Activated CD8-positive, alpha-beta memory T cell treated with anti-CD3 and anti-CD28 coated beads for 48 hours (primary cell): ENCODE measurements at places on chromosomes 2 and 18.

DNA sequence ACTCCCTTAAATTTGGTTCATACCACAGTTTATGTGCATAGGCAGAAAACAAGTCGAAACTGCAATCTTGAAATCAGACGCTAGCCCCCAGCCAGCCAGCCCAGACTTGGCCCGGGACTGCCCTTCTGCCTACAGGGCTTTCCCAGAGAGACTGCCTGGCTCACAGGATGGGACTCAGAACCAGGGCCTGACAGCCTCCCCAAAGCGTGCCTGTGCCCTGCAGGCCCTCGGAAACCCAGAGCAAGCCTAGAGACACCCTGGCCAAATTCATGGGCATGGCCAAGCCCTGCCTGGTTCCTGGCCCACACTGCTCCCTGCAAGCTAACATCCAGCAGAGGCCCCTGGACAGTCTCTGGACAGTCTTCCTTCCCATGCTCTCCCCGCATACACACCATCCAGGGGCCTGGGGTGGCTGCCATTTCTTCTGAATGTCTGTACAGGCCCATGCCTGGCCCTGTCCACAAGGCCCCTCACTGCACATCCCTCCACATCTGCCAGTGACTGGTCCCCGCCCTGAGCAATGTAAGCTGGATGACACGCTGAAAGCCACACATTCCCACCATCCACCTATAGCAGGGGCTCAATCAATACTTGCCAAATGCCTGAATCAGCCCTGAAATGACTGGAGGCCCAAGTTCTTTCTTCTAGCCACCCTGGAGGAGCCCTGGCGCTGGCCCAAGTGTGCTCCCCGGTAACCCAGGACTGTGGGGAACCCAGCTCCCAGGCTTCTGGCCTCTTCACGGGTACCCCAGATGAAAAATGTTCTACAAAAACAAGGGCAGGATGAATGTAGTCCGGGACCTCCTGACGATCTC lies 73.1 kb downstream of the HDAC4 start:
- no peak for DNase-seq

DNA sequence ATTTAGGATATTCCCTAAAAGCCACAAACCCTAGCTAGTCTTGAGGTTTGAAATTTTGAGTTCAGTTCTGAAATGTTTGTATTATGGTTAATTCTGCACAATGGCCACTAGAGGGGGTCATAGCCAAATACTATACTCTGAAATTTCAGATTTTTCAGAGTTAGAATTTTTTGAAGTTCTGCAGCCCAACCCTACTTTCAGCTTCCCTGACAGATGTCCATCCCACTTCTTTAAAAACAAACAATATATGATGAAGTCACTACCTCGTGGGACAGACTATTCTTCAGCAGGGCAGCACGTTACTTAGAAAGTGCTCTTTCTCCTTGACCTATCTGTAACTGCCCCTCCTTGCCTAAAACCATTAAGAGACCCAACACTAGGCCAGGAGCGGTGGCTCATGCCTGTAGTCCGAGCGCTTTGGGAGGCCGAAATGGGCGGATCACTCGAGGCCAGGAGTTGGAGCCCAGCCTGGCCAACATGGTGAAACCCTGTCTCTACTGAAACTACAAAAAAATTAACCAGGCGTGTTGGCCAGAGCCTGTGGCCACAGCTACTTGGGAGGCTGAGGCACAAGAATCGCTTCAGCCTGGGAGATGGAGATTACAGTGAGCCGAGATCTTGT lies 48.2 kb upstream of the PAPOLG start:
- DNase-seq = no peak

DNA sequence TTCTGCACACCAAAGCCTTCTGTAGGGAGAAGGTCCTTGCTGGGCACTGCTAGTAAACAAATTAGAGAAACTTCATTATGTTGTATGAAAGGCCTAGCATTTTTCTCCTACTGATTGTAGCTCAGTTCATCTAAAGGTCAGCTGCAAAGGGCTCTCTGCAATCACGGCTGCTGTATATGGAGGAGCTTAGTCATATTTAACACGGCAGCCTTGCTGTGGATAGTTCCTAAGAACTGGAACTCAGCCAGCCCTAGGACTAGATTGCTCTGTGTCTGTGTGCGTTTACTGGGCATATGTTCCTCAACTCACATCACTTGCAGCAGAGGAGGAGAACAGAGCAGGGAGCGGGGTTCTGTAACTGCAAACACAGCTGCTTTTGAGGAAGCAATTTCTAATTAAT lies 1103.9 kb upstream of the KLHL29 start:
- no peak for DNase-seq

DNA sequence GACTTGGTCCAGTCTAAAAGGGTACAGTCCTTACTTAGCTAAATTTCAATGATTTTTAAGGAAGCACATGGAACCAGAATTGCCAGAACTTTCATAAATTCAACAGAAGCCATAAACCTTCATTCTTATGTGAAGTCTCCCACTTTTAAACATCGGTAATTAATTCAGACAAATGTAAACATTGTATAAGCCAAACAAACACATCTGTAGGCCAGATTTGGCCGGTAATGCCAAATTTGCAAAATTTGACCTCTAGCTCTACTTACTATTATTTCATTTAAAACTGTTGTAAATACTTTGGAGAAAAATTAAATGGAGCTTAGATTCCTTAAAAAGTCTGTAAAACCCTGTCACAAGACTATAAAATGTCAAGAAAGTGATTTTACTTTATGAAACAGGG lies 83.2 kb upstream of the GALNT5 start:
- DNase-seq = no peak

GRCh38 chr18:76475450-76476194 lies 19.4 kb downstream of the ZNF516 start:
- no peak for DNase-seq
